ENCODE measurements at places on chromosomes 5 and 9.

DNA sequence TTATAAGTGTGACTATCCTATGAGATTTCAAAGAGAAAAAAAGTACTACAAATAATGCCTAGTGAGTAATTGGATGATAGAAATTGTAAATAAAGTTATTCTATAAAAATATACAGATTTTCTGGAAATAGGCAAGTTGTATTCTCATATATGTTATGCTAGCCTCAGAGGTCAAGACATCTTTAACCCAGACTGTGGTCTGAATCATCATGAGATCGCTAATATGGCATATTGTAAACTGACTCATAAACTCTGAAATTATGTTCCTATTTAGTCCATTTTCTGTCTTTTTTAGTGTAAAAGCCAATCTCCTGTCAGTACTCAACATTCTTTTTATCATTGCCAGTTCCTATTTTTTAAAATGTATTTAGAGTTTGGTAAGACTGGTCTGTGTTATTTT, 14.2 kb downstream of the LOX start:
- no peak for DNase-seq

- no peak for DNase-seq
These were observed 706.6 kb upstream of the RGMB start for GRCh38 chr5:98066910-98067309.

DNA sequence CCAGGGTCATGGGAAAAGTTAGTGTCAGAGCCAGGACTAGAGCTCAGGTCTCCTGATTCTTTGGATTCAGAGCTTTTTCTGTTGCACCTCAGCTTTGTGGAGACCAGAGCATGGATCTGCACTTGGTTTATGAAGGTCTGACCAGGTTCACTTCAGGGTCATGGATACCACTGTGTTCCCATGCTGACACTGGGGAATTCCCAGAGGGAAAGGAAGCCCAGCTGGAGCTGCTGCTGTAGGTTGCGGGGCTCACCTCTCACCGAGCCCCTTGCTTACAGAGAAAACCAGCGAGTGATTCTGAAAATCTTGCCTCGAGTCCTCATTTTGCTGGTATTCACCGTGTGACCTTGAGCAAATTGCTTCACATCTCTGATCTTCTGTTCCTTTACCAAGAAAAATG, 83.0 kb downstream of the RGS3 start:
- no peak for DNase-seq

DNA sequence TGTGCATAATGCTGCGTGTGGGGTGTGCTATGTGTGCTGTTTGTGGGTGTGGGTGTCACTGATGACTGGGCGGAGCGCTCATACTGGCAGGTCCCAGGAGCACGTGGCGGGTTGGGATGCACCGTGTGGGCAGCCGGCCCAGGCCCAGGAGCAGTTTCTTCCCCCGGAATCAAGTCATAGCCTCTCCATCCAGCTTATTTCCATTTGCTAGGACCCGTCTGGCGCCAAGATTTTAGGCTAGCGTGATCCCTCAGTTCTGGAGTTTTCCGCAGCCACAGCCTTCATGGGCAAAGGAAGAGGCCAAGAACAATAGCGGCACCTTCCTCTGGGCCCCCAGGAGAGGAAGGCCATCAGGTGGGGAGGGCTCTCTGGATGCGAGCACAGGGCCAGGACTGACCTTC, 43.3 kb upstream of the NEURL1B start:
- DNase-seq: no peak

DNA sequence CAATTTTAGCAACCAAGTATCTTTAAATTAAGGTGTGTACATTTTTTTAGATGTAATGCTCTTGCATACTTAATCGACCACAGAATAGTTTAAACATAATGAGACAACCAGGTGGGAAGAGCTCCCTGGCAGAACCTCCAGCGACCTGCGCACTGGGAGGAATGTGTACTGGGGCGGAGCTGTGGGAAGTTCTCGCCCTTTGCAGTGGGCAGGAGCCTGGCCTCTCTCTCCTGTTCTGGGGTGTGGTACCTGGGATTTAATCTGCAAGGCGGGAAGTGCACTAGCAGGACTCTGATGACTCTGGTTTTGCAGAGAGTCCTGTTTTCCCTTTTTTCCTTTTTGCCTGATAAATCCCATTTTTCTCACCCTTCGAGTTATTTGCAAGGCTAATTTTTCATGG, 150.7 kb downstream of the SLC28A3 start:
- DNase-seq: no peak

DNA sequence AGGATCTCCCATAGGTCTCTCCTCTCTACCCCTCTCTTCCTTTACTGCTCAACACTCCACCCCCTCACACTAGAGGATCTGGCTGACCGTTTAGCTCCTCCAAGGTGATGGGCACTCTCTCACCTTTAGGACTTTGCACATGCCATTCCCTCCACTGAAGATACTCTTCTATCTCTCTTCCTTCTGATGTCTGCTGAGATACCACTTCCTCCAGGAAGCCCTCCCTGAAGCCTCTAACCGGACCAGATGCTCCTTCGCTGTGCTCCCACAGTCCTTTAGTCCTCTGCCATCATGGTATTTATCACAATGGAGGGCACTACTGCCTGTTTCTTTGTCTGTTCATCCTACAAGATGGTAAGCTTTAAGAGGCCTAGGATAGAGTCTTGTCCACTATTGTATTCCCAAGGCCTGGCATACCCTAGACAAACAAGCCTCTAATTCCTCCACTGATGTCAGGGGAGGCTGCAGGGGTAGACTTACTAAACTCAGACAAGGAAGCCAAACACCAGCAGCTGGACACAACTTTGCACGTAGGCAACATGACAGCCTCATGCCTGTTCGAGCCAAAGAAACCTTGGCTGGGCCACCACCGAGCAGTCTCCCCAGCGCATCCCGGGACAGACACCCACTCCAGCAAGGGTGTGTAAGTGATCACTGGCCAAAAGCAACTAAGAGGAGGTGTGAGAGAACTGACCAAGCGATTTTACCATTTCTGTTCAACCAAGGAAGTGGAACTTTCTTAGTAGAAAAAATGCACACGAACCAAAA, 20.2 kb downstream of the ORM2 start:
- DNase-seq: no peak

GRCh38 chr9:26723486-26723885, 169.1 kb downstream of the CAAP1 start:
- no peak for DNase-seq

GRCh38 chr5:135505973-135506372, 29.8 kb downstream of the NEUROG1 start:
- no peak for DNase-seq

GRCh38 chr5:43421450-43422133, 9.4 kb upstream of the CCL28 start:
- DNase-seq: no peak

DNA sequence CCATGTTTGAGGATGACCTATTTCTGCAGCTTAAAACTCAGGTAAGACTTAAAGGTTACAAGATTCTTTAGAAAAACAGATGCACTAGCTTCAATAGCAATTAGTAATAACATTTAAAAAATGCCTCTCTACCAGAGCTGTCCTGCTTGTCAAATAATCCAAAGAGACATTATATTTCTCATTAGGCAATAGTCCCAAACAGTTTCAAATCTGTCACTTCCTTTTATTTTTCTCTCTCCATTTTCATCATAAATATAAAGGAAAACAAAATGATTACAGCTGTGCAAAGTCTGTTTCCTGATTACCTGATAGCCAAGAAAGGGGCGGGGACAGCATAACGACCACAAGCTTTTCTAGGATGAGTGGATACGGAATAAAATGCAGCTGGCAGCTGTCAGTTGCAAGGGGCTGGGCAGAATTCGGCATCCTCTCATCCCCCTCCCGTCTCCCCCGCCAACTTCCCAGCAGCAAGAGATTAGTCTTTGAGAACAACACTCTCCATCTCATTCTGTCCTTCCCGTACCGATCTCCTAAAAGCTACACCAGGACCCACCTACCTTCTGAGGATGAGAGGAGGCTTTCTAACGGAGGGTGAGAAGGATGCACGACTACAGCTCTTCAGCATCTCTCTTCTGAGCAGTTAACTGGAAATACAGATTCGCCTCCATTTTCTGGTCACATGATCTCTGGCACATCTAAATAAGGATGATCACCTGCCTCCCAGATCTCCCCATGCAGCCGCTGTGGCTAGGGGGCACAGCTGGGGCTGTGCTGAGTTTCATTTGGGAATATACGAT, 72.5 kb upstream of the PCA3 start:
- no peak for DNase-seq

DNA sequence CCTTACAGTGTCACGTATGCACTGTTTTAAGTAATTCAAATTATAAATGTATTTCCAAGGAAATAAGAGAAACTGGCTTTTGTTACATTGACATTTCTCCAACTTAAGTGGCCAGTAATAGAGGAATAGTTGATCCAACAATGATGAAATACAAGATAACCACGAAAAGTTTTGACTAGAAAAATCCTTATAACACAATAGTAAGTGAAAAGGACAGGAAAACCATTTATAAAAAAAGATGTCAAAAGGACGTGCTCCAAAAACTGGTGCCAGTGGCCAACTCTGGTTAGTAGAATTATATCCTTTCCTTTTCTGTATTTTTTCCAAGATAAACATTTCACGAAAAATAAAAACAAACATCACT, 210.9 kb downstream of the GAPVD1 start:
- no peak for DNase-seq

DNA sequence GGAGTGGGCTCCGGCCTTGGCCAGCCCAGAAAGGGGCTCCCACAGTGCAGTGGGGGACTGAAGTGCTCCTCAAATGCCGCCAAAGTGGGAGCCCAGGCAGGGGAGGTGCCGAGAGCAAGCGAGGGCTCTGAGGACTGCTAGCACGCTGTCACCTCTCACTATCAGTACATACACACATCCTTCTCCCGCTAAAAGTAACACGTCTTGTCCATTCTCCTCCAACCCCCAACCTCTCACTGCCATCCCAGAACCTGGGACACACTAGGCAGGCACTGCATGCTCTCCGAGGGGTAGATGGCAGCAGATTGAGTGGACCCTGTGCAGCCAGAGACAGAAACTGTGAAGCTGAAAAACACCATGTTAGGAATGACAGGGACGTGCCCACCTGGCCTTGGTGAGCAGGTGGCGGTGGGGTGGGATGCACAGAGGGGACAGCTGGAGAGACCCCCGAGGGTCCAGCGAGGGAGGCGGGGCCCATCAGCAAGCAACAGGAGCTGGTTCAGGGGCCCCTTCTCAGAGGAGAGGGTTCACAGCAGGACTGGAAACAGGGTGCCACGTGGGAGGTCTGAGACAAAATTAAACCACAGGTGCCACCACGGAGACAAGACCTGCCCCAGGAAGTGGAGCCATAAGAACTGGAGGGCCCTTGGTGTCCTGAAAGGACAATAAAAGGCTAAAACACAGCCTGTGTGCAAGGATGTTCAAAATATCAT, 16.9 kb downstream of the SEMA4D start:
- DNase-seq: no peak

GRCh38 chr5:32000731-32001130, 173.4 kb downstream of the GOLPH3 start:
- DNase-seq: no peak

DNA sequence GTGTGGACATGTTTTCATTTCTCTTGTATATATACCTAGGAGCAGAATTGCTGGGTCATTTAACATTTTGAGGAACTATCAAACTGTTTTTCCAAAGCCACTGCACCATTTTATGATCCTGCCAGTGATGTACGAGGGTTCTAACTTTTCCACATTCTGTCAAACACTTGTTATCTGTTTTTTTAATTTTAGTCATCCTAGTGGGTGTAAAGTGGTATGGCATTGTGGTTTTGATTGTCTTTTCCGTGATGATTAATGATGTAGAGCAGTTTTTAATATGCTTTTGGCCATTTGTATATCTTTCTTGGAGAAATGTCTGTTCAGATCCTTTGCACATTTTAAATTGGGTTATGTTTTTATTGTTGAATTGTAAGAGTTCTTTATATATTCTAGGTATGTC, 107.0 kb downstream of the MELK start:
- no peak for DNase-seq

DNA sequence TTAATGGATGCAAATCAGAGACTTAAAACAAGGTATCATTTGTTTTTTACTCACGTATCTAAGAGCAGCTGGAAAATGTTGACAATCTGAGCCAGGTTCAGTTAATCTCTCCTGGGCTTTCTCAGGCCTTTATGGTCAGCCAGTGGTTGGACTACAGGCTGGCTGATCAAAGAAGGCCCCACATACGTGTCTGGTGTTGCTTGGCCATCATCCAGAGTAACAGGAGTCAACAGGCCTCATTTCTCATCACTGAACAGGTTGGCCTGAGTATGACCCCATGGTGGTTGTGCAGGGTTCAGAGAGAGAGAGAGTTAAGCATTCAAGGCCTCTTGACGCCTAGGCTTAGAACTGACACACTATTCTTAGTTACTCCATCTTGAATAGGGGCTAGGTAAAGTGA, 97.0 kb upstream of the VLDLR start:
- DNase-seq: no peak

DNA sequence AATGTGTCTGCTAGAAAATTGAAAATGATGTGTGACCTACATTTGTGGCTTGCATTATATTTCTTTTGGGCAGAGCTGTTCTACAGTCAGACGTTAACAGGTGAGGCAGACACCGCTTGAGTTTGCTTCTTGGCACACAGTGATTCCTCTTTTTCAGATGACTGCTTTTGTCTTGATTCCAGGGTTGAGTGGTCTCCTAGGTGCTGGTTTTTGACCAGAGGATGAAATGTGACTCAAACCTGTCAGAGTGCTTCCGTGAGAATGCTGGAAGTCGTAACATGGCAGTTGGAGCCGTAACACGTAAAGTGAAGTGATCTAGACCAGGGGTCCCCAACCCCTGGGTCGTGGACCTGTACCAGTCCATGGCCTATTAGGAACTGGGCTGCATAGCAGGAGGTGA, 28.3 kb upstream of the NDFIP1 start:
- no peak for DNase-seq

DNA sequence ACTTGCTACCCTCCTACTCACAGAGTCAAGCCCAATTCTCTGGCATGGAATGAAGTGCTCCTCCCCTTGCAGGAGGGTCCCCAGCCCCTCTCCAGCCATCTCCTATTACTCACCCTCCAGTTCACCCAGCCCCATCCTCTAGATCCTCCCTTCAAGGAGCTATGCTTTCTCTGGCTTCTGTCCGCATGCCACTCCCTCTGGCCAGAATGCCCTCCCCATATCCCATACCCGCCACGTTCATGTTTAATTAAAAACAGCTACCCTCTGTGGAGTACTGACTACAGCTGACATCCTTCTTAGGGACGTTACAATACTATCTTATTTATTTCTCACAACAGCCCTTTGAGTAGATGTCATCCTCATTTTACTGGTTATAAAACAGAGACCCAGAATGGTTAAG, 3.0 kb downstream of the F2R start:
- no peak for DNase-seq

DNA sequence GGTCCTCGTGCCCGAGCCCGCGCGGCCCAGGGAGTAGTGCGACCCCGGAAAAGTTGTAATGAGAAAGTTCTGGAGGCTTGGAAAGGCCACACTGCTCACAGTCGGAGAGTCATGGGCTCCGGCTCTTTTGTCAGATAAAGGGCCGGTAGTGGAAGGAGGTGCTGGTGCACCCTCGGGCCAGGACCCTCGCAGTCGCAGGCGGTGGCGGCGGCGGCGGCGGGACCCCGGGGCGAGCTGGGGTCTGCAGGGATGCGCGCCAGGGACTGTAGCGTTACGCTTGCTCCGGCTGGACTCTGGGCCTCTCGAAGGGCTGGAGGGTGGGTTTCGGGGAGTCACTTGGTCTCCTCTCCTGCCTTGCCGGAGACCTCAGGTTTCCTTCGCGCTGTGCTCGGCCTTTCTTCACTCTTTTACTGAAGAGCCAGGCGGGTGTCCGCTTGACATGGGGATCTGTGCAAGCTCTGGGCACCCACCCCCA, 1.5 kb downstream of the RORB start:
- DNase-seq: no peak

GRCh38 chr5:179837076-179838011, 16.6 kb downstream of the SQSTM1 start:
- peak; percentile 29 for DNase-seq
